Glomerular endothelial cell (primary cell): ENCODE measurements at places on chromosomes 13 and 19. TPM values are rescaled to one million over a fixed set of nuclear protein-coding genes. Genes with fewer than 3 reads are reported as not detected.

GRCh38 chr13:50914848-50915247 is 5.3 kb downstream of the RNASEH2B start:
- no peak for DNase-seq

DNA sequence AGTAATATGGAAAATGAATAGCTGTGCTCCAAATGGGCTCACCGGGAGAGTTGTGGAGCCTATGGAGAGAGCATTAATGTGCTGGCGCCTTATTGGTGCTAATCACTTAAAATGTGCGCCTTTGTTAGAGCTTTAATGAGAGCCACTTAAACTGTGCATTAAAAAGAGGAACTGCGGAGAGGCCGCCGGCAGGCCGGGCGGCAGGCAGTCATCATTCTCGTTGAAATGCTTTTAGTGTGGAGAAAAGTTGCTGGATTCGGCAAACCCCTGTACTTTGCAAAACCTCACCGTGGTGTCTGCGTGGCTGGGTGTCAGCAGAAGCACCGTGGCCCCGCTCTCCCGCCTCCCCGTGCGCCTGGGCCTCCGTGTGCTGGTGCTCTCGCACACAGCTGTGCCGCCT is 105.5 kb downstream of the KDM4B start:
- DNase-seq = no peak

The SIGLEC12 gene
- total RNA-seq = not detected in 2 replicates

- no peak for DNase-seq
These were observed 3.1 kb downstream of the KLF5 start for GRCh38 chr13:73061876-73062275.

The SLC25A42 gene
- 6.1 and 6.8 TPM in 2 replicates for total RNA-seq

DNA sequence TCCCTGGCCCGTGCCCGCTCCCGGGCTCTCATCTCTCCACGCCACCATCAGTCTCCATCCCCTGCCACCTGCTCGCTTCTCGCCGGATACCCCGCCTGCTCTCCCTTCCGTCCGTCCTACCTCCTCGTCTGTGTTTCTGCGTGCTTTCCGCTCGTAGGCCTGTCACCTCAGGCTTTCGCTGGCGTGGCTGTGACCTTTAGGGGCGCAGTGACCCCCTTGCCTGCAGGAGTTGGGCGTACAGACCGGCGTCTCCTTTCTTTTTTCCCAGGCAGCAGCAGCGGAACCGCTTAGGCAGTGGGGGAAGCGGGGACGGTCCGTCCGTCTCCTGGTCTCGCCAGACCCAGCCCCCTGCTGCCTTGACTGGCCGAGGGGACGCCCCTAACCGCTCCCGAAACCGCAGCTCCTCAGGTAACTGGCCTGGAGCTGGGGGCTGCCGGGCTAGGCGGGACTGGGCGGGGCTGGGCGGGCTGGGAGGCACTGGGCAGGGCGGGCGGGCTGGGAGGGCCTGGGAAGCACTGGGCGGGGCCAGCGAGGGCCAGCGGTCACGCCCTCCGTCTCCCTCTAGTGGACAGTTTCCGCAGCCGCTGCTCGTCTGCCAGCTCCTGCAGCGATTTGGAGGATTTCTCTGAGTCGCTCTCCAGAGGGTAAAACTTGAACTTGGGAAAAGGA is 6.3 kb downstream of the PGLYRP1 start:
- DNase-seq = no peak

The ZNF443 gene
- 1.2 and 2.3 TPM in 2 replicates for total RNA-seq

DNA sequence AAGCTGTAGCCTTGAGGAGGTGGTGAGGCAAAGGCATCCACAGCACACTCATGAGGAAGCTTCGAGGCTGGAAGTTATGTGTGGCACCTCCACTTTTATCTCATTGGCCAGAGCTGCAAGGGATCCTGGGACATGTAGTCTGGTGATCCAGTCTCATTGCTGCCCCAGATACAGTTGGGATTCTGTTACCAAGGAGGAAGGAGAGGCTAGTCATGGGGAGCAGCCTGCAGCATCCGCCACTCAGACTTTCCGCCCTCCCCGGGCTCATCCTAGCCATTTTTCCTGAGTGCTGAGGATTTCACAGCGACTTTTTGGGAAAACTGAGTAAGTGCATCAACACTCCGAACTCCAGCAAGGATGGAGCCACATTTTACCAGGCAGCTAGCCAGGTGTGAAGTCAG is 74.4 kb downstream of the DPF1 start:
- DNase-seq = no peak

- DNase-seq = no peak
These were observed 159.1 kb downstream of the LIG4 start for GRCh38 chr13:108056278-108056677.

The MBD3L3 gene
- not detected in 2 replicates for total RNA-seq

DNA sequence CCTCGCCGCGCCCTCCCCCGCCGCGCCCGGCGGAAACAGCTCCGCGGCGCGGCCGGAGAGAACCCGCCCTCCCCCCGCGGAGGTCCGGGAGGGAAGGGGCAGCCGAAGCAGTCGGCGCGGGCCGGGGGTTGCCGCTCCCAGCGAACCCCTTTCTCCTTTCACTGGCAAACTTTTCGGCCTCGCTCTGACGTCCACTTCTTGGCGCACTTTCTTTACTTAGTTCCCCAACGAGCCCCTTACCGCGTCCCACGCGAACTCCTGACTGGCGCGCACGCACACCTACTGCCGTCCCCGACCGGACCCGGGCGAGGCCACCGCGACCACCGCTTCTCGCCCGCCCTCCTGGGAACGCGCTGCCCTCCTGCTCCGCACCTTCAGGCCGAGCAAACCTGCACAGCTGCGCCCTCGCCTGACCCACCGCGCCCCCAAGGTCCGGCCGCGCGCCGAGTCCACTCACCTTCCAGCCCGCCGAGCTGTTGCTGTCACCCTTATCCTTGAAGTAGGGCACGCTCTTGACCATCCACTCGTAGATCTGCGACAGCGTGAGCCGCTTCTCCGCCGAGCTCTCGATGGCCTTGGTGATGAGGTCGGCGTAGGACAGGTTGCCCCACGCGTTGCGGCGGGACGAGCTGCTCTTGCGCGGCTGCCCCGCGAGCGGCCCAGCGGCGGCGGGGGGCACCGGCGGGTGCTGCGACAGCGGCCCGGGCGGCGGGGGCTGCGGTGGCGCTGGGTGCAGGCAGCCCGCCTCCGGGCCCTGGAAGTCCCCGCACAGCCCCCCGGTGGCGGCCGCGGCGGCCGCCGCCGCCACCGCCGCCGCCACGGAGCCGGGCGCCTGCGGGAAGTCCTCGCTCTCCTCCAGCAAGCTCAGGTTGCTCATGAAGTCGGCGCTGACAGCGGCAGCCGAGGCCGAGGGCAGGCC is 1.1 kb downstream of the FOXO1 start:
- DNase-seq = no peak

- DNase-seq = no peak
These were observed 113.3 kb downstream of the RAB20 start for GRCh38 chr13:110448230-110448629.

DNA sequence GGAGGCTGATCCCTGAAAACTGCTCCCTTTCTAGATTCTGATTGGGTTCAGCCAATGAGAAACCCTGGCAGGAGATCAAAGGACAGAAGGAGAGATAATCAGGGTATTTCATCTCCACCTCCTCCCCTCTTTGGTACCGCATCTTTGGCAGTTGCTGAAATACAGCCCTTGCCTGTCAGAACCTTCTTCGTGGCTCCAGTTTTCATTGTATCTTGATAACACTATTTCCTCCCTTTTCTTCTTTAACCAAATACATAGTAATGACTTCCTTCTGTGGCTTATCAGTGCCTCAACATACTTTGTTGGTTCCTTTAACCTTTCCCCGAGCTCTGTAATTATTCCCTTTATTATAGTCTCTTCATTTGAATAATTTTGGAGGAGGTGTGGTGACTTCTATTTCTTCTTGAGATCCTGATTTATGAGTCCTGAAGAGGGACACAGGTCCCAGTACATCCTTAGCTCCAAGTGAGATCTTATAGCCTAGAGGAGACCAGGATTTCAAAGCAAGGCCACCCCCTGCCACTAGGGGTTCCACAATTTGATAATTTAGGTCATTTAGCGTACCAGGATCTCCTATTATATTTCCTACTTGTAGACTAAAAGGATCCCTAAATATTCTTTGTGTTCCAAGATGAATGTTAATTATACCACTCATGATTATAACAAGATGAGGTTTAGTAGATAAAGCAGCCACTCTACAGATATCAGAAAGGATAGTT is 98.0 kb downstream of the EDNRB start:
- DNase-seq = no peak

The MEDAG gene
- total RNA-seq = 1.3 and 2.2 TPM in 2 replicates

- no peak for DNase-seq
These were observed 830.3 kb downstream of the PCDH9 start for GRCh38 chr13:66399873-66400272.

- DNase-seq = no peak
These were observed 276.8 kb downstream of the KCNRG start for GRCh38 chr13:50292081-50292480.

- no peak for DNase-seq
These were observed 86.3 kb upstream of the SLC15A1 start for GRCh38 chr13:98838776-98839175.

DNA sequence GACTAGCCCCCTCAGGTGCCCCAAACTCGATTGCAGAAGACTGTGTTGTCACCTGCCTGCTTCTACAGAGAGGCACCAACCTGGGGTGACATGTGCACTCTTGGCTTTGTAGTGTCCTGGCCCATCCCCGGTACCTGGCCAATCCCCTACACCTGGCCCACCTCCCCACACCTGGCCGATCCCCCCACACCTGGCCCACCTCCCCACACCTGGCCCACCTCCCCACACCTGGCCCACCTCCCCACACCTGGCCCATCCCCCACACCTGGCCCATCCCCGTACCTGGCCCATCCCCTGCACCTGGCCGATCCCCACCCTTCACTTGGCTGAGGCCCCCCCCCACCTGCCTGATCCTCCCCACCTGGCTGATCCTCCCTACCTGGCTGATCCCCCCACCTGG is 25.4 kb downstream of the ATP11A start:
- DNase-seq = no peak

The SPRYD7 gene
- 6.1 and 7.7 TPM in 2 replicates for total RNA-seq

GRCh38 chr13:28179974-28180373 is 41.6 kb downstream of the PAN3 start:
- no peak for DNase-seq

The SIGLECL1 gene
- total RNA-seq = not detected in 2 replicates

The NOVA2 gene
- 11.8 and 23.2 TPM in 2 replicates for total RNA-seq

The MPV17L2 gene
- 30.7 and 36.3 TPM in 2 replicates for total RNA-seq

GRCh38 chr19:55247621-55248099 is 11.2 kb downstream of the PPP6R1 start:
- no peak for DNase-seq

DNA sequence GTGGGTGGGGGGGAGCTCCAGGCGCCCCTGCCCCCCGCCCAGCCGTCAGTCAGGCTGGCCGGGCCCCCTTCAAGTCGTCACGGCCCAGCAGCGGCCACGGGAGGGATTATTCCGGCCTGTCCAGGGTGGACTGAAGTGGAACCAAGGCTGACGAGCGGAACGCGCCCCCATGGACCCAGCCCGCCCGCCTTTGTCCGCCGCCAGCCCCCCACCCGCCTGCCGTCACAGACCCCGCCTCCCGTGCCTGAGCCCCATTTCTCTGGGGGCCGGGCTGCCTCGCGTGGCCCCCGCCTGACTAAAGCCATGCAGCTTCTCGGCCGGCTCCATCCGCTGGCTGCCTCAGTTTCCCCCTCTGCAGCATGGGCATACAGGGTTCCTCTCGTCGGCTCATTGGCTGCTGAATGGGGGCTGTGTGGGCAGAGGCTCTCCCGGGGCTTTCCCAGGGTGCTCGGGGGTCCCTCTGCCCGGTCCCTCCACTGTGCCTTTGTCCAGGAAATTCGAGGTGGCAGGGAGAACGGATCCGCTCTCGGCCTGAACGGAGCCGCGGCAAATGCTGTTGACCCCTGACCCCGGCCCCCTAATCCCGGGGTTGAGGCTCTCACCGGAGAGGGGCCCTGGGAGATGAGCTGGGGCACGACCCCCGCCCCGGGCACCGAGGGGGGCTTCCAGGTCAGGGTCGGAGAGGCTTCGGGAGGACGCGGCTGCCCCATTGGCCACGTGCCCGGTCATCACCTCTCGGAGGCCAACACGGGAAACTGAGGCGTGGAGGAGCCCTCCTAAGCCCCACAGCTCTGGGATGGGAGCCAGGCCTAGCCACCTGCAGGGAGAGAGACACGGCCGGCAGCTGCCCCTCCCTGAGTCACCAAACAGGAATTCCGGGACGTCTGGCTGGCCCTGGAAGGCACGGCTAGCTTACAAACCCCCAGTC is 27.4 kb downstream of the EFNA2 start:
- no peak for DNase-seq

DNA sequence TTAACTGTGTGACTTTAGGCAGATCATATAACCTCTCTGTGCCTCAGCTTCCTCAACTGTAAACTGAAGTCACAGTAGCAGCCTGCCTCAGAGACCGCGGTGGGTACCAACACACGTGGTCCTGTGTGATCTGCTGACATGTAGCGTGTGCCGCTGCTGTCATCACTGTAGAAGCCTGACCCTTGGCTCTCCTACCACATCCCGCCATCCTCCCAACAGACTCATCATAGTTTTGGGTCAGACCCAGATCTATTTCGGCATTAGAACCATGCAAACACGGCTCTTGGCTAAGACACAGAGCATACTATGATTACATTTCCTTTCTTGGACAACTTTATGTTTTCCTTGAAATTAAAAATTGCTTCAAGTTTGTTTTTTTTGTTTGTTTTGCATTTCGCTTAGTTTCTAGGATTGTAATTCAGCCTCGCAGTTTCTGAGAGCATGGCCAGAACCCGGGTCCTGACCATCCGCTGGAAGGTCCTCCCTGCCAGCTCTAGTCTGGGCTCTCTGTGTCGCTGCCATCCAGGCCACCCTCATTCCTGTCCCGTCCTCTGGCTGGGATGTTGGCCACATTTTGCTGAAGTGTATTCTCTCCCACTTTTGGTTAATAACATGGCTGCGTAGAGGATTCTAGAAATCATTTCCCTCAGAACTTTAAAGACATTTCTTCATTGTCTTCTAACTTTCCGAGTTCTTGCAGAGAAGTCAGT is 53.0 kb downstream of the GGACT start:
- DNase-seq = no peak

The TBXA2R gene
- total RNA-seq = 1.9 and 2.7 TPM in 2 replicates

- no peak for DNase-seq
These were observed 10.8 kb downstream of the ALOX5AP start for GRCh38 chr13:30745906-30746686.

- no peak for DNase-seq
These were observed 490.5 kb downstream of the MYO16 start for GRCh38 chr13:109119896-109120295.

- DNase-seq = no peak
These were observed 7.5 kb upstream of the RBM26 start for GRCh38 chr13:79413521-79413920.

The ZNF561 gene
- total RNA-seq = 24.8 and 31.6 TPM in 2 replicates

DNA sequence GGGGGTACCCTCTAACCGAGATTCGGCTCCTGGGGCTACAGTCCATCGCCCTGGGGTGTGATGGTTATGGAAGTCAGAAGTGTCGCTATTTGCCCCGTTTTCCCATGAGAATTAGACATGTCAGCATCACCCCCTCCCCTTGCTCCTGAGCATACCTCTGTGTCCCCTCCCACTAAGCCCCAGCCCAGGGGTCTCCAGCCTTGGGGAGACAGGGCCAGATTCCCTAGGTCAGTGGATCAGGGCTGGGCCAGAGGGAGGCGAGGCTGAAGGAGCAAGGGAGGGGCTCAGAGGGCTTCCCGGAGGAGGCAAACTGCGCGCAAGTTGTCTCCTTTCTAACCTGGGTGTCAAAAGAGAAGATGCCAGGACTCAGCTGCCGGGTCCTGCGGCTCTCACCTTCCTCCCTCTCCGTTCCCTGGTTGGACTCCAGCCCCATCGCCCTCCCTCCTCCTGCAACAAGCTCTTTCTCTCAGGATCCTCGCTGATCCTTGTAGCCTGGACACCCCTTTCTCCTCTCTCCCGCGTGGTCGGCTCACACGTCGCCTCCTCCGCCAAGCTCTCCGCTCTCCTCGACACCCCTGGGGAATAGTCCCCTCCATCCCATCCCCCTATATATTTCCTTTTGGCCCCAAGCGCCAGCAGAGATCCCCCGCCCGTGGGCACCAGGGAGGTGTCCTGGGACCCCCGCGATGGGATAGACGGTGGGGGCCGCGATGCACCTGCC is 459 bp upstream of the TMEM59L start:
- DNase-seq = no peak
